ENCODE measurements at places on chromosomes 5 and 9.

DNA sequence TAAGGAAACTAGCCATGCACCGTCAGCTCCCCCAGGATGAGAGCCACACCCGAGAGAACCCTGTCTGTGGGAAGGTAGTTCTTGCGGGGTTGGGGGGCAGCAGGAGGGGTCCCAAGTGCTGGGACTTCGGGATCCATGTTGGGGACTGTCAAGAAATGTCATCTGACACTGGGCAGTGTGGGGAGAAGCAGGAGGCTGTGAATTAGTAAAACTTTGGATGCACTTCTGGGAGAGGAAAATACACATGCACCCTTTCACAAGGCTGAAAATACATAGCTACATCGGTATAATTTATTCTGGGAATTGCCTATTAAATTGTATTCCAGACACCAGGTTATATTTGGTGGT is 109.6 kb upstream of the RPS23 start:
- no peak for DNase-seq

DNA sequence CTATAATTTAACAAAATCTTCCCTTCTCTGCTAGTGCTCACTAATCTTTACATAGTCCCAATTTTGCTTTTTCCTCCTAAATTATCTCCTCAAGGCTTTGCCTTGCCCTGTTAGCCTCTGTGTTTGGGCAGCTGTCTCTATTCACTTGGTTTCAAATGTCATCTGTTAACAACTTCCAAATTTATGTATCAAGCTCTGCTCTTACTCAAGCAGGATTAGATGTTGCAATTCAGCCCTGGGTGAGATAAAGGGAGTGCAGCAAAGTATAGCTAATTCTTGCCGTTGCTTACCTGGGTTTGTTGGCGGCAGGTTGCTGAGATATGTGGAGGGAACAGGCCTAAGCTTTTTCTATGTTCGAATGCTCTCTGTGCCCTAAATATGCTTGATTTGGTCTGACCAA is 483.8 kb downstream of the DMAC1 start:
- DNase-seq: no peak

GRCh38 chr5:139901251-139901575 is 105.6 kb downstream of the PSD2 start:
- peak; percentile 13 for DNase-seq

DNA sequence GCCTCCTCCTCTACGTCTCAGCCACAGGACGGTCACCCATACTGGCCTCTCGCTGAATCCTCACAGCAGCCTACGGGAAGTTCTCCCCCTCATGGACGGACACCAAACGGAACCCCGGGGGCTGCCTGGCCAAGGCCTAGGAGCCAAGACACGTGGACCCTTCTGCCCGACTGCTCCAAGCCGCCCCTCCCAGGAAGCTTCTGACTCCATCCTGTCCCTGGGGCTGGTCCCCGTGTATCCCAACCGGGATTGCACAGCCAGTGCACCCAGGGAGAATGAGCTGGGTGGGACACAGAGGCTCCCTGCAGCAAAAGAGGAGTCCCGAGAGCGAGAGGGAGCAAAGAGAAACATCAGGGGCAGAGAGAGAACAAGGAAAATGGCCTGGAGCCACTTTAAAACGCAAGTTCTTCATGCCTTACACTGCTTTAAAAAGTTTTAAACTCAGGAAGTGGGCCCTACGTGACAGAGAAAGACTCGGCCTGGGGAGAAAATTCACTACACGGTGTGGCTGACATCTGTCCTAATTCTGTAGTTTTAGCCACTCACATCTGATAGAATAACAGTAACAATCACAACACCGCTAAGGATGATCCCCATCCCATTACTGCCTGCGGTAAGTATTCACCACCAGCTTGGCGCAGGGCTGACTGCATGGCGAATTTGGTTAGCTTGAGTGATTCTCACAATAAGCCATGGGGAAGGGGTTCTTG is 3.0 kb downstream of the FAM78A start:
- no peak for DNase-seq

DNA sequence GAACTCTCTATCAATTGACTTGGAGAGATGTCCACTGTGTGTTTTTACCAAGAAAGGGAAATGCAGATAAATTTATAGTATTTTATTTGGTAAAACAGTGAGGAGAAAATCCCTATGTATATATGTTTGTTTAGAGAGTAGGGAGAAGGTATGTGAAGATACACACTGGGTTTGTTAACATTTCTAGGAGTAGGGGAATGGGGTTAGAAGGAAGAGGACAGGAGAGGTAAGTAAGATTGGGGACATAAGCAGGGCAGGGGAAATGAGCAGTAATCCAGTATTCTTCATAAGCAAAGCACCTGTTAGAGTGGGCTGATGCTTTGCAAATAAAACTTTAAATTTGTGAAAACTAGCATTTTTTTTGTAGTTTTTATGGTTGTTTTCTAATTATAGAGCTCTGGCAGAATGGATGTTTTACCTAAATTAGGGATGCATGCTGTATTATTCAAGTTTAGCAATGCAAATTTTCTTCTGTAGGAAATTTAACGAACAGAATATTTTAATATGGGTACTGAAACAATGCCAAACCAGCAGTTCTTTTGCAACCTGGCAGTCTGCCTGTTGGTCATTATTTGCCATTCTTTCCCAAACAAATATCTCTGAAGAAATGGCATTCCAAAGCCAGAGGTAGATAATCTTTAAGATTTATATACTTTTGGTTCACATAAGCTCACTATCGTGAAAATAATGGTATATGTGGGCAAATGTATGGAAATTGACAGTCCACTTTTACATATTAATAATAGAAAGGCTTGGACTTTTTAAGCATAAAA is 19.4 kb upstream of the DCP2 start:
- DNase-seq: no peak

DNA sequence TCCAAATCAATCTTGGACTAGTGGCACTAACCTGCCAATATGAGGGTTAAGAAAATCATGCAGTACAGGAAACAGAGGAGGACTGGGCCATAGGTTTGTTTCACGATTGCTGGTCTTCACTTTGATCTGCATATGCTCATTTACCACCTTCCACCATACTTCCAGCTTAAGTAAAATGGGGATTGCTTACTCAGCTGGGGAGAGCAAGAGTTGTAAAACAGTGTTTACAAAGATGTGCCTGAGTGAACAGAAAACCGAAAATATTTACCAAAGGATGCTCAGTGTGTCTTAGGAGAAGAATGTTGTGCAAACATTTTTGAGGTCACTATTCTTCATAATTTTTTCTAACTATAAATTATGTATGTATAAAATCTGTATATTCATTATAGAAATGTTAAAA is 65.1 kb upstream of the DNAH5 start:
- no peak for DNase-seq

All from ascending aorta (tissue), 2 donors.